Lung microvascular endothelial cell (primary cell): ENCODE measurements at places on chromosomes 4 and X.

GRCh38 chrX:71996136-71996535 is 85.5 kb downstream of the NHSL2 start:
- no peak for DNase-seq

GRCh38 chr4:86414686-86415085 is 54.8 kb upstream of the MAPK10 start:
- DNase-seq, result no peak

- DNase-seq, result peak; percentile 14
These were observed 158.4 kb downstream of the TENT5D start for GRCh38 chrX:80578517-80579105.

DNA sequence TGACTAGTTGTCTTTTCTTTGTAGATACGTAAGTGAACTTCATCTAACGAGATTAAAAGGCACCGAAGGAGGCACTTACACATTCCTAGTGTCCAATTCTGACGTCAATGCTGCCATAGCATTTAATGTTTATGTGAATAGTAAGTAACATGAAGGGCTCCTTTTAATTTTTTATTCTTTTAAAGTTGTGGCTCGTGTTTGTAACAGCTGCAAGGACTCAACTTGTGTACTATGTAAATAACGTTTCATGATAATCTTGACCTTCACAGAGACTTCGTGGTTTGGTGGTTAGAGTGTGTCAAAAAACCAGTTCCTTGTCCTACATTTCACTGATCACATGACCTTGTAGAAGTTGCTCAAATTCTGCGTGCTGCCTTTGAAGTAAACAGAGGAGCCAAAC is 51.6 kb downstream of the KIT start:
- DNase-seq, result no peak

- DNase-seq, result no peak
These were observed 155.1 kb downstream of the ZNF518B start for GRCh38 chr4:10302096-10302495.

- DNase-seq, result no peak
These were observed 860.7 kb downstream of the PCDH19 start for GRCh38 chrX:99549381-99549780.

DNA sequence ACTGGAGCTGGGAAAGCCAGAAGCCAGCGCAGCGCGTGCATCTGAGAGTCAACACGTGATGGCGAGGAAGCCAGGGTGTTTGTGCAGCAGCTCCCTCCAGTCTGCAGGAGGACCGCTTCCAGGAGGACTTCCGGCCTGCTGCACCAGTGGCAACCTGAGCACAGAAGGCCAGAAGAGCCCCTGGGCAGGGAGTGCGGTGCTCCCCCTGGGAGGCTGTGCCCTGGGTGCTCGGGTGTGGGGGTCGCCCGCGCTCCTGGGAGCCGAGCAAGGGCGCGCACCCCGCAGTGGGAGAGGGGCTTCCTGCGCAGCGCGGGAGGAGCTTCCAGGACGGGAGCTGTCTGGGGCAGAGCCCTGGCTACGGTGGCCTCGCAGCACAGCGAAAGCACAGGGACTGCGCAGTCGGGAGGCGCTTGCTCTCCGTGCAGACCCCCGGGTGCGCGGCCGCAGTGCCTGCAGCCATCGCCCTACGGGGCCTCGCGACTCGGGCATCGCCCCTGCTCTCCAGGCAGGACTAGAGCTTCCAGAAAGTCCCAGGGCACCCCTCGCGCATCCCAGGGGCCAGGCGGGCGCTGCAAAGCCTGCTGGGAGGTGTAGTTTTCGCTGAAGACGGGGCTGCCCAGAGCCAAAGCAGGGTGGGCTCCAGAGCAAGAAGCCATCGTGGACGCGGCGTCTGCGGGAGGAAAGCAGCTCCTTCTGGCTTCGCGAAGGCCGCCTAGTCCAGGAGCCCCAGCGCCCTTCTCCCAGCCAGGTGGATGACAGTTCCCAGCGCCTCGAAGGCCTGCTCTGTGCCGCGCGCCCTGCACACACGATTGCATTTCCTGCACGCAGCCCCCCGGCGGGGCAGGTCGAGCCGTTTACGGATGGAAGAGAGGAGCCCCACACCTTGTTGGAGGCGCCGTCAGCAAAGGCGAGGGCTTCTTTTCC is 24.1 kb upstream of the WFS1 start:
- no peak for DNase-seq

- DNase-seq, result no peak
These were observed 73.3 kb downstream of the ALPK1 start for GRCh38 chr4:112370466-112370865.

GRCh38 chr4:19301527-19301926 is 950.2 kb upstream of the SLIT2 start:
- no peak for DNase-seq

DNA sequence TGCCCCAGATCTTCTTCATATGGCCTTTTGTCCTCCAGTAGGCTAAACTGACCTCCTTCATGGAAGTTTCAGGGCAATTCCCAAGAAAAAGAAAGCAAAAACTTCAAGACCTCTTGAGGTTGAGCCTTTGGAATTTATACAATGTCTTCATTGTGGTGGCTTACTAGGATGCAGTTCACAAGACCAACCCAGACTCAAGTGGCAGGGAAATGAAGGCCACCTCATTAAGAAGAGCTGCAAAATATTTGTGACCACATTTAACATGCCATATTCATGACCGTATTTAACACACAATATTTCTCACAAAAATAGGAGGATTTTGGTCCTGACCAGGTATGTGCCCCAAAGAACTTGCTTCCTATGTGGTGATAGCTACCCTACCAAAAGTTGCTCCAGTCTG is 605.5 kb upstream of the PITX2 start:
- DNase-seq, result no peak

DNA sequence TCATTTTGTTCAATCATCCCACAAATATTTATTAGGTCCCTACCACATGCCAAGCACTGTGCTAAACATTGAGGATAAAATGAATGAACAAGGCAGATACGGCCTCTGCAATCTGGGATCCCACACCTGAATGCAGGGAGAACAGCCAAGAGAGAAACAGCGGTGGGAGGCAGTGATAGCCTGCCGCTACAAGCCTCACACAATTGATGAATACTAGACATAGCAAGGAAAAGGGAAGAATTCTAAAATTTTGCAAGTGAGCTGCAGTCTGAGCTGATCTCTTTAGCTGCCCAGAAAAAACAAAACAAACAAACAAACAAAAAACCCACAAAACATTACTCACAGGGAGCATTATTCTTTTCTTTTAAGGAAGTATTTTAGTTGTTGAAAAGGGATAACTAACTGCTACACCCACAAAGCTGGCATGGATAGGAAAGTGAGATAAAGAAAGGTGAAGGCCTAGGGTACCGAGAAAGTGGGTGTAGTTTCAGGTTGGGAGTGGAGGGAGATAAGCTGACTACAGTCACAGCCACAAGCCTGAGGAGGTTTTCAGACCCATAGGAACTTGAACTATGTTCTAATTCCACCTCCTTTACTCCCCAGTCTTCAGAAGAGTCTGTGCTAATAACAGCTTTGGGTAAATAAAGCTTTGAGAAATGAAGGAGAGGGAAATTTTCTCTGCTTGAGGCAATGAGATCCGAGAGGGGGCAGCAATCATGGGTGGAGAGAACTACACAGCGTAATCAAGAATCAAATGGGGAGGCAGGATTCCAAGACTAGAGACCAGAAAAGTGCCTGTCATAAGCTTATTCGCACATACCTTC is 85.4 kb downstream of the SH3RF1 start:
- DNase-seq, result no peak

DNA sequence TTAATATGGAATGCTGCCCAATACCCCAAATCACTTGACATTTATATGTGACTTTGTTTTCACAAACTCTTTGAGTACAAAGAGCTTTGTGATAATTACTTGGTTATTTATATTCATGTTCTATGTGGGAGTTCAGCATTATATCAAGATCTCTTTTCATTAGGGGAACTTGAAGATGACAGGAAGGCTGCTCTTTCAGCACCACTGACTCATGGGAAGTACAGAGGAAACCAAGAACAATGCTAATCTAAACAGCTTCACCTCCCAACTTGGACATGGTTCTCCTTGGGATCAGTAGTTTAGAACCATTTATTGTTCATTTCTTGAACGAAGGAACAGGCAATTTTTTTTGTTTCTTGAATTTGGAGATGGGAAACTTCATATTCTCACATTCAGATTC is 184.0 kb upstream of the AFF2 start:
- peak; percentile 47 for DNase-seq

- no peak for DNase-seq
These were observed 11.2 kb downstream of the IDS start for GRCh38 chrX:149493567-149494562.

GRCh38 chr4:2866891-2867290 is 23.2 kb downstream of the ADD1 start:
- peak; percentile 27 for DNase-seq
